Activated CD8-positive, alpha-beta memory T cell treated with anti-CD3 and anti-CD28 coated beads for 48 hours (primary cell): ENCODE measurements at places on chromosomes 16 and 17.

DNA sequence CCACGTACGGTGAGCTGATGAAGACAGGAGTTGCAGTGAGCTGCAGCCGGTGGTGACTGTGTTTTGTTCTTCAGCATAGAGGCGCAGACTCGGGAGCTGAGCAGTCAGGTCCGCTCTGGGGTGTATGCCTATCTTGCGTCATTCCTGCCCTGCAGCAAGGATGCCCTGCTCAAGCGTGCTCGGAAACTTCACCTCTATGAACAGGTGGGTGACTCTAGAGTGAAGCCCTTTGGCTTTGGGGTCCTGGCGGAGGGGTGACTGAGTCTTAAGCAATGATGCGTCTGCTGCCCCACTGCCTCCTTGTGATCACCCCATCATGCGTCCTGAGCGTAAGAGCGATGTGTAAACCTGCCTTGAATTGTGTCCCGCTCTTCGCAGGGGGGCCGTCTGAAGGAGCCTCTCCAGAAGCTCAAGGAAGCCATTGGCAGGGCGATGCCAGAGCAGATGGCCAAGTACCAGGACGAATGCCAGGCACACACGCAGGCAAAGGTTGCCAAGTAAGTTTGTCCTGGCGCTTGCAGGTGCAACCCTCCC is 22.9 kb downstream of the UBN1 start:
- no peak for DNase-seq

DNA sequence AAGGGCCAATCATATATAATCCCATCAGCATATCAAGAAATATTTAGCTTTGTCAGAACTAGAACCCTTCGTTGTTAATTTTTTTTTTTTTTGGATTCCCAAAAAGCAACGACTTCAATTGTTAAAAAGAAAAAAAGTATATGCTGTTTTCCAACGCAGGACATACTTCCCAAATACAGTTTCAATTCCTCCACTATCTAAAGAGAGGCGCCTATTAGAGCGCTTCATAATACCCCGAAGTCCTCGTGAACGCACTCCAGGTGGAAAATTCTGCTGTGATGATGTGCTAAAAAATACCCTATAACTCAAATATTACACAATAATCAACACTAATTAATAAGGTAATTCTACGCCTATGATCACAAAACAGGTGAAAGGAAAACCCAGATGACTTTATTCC is 20.8 kb downstream of the GNA13 start:
- DNase-seq = no peak

DNA sequence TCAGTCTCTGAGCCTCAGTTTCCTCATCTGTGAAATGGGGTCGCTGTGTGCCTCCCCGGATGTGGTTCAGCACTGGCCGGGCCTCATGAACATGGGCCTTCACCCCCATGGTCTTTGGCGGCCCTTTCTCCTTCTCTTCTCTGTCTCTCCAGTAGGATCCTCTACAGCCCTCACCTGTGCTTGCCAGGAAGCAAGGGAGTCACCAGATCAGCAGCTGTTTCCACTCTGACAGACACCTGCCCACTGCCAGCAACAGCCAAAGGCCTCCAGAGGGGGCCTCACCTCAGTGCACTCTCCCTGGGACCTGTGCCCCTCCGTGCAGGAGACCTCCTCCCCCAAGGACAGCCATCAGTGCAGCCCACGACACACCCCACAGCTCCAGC is 89.4 kb downstream of the C16orf78 start:
- no peak for DNase-seq

GRCh38 chr17:29837531-29837930 is 92.5 kb downstream of the SSH2 start:
- DNase-seq = no peak

GRCh38 chr17:8922451-8922850 is 43.1 kb downstream of the PIK3R5 start:
- no peak for DNase-seq

DNA sequence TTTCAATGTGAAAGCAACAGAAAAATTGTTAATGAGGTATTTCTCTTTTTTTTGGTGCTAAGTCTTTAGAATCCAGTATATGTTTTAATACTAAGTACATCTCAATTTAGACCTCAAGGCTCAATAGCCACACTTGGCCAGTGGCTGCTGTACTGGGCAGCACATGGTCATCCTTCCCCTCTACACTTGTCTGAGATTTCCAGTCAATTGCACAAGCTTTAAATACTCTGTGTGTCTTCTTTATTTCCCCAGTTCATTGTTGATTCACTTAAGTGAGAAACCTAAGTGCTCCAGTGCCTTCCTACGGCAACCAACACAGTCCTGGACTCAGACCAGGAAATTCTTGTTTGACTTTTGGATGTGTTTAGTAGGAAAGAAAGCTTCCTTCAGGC is 62.2 kb downstream of the TNRC6C start:
- DNase-seq = no peak

DNA sequence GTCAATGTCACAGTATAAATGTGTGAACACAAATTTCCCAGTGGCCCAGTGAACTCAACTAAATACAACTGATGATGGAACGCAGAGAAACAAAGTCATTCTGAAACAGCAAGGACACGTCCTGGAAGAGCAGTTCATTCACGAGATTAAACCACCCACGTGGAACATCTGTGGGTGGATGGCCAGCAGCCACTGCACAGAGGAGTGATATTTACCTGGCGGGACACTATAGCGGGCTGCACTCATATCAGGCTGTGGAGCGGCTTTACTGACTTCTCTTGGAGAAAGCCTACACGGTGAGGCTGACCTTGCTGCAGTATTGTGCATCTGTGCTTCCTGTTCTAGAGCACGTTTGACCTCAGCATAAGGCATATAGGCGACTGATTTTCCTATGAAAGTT is 87.3 kb downstream of the TTC19 start:
- DNase-seq = no peak

GRCh38 chr17:7132511-7133094 is 18.0 kb upstream of the ASGR2 start:
- no peak for DNase-seq

DNA sequence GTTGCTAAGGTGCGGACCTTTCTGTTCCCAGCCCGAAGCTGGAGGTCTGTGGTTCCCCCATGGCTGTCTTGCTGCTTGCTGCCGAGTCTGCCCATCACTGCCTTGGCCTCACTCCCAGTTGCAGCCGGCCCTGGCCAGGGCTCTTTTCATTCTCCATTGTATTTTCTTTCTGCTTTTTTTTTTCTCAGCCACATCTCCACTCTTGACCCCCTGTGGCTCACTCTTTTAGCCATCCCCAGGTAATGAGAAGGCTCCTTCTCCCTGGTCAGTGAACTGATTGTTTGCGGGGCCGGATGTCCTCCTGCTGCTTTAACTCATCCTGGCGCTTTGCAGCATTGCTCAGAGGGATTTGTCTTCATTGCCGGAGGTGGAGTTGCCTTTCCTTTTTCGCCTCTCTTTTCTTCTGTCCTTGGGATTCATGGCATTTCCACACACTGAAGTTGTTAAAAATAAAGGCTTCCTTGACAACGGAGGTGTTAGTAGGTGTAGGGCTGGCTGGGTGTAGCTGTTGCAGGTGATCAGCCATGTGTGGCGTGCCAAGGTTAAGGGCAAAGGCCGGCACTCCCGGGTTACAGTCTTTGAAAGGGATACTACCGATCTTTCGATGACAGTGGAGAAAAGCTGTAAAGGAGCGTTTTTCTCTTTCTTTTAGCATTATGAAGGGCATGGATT is 34.1 kb downstream of the MAP2K6 start:
- DNase-seq = no peak

- DNase-seq = no peak
Observed at GRCh38 chr17:9977180-9977575, 72.1 kb upstream of the RCVRN start.

GRCh38 chr16:61871837-61872777 is 164.1 kb downstream of the CDH8 start:
- DNase-seq = no peak

- no peak for DNase-seq
Observed at GRCh38 chr17:8488491-8488890, 52.8 kb downstream of the NDEL1 start.

DNA sequence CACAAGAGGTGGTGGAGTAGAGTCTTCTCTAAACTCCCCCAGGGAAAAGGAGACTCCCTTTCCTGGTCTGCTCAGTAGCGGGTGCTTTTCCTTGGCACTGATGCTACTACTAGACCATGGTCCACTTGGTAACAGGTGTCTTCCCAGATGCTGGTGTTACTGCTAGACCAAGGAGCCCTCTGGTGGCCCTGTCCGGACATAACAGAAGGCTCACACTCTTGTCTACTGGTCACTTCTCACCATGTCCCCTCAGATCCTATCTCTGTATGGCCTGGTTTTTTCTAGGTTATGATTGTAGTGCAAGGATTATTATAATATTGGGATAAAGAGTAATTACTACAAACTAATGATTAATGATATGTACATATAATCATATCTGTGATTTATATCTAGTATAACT is 49.7 kb upstream of the ARL4D start:
- DNase-seq = no peak

GRCh38 chr17:59401725-59402124 is 70.3 kb downstream of the YPEL2 start:
- DNase-seq = no peak

GRCh38 chr17:78144147-78144719 is 2.0 kb upstream of the C17orf99 start:
- DNase-seq = no peak

- DNase-seq = no peak
Observed at GRCh38 chr17:73103641-73104335, 11.3 kb upstream of the SLC39A11 start.

- no peak for DNase-seq
Observed at GRCh38 chr16:66212428-66212827, 154.1 kb upstream of the CDH5 start.

GRCh38 chr17:29069526-29070041 is 26.6 kb downstream of the PIPOX start:
- no peak for DNase-seq

- DNase-seq = no peak
Observed at GRCh38 chr16:88747588-88748301, 37.3 kb downstream of the PIEZO1 start.

DNA sequence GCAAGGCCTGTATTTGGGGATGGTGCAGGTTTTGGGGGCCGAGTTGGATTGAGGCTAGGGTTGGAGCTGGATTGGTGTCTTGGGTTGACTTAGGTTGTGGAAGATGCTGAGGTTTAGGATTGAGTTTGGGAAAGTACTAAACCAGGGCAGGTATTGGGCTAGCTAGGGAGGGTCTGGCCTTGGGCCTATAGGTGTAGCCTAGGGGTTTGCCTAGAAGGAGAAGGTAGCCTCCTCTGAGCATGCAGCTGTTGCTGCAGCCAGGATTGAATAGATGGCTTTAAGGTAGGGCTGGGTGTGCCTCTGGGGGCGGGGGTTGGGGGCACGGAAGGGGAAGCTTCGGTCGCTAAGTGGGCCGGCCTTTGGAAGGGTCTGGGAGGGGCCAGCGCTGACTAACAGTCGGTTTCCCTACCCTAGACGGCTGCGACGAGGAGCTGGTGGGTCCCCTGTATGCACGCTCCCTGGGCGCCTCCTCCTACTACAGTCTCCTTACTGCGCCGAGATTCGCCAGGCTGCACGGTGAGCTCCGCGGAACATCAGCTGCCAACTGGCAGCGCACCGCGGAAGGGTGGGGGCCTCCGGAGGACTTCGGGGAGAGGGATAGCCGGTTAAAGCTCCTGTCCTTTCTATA is 1.2 kb downstream of the CNTNAP1 start:
- DNase-seq = no peak

GRCh38 chr16:23051587-23051986 is 97.7 kb downstream of the USP31 start:
- no peak for DNase-seq

DNA sequence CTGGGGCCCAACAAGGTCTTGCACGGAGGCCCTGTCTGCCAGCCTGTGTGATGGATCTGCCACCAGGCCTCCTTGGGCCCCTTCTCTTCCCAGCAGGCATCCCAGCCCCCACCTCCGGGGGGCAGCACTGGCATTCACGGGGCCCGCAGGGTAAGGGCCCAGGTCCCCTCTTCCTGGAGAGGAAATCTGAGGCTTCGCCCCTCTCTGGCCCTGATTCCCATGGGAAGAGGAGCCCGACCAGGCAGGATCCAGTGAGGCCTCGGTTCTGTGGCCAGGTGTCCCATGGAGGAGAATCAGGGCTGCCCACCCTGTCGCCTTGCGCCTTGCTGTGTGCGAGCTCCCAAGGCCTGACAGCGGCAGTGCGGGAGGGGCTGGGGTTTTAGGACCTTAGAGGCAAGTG is 48.4 kb downstream of the PDPK1 start:
- no peak for DNase-seq

DNA sequence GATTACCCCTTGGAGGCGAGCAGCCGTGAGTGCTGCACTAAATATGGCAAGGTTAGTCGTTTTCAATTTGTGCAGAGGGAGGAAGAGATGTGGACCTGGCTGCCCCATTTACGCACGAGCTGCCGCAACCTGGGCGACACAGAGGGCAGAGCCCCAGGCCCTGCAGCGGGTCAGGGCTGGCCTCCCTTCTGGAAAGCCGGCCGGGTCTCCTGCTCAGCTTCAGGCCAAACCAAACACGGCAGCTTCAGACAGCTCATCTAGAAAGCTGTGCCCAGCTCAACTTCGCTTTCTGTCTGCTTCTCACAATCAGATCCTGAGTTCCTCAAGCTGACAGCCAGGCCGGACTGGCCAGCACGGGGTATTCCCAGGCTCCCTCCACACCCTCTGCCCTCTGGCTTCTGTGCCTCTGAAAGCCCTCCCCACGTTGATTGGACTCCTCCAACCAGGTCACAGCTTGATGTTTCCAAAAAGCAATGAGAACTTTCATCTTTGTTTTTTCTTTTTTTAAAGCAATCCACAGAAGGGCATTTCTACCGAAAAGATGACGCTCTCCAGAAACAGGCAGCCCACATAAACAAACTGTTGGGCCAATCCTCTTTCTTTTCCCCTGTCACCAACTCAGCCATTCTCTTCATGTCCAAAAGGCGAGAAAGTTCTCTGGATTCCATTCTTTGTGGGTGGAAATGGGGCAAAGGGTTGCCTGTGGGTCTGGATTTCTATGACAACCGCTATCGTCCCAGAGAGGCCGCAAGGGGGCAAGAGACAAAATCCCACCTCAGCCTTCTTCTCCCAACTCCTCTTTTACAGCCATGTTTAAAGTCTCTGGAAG is 189.0 kb downstream of the ZFHX3 start:
- DNase-seq = no peak

- DNase-seq = no peak
Observed at GRCh38 chr16:67975321-67976105, 4.8 kb downstream of the DPEP3 start.

DNA sequence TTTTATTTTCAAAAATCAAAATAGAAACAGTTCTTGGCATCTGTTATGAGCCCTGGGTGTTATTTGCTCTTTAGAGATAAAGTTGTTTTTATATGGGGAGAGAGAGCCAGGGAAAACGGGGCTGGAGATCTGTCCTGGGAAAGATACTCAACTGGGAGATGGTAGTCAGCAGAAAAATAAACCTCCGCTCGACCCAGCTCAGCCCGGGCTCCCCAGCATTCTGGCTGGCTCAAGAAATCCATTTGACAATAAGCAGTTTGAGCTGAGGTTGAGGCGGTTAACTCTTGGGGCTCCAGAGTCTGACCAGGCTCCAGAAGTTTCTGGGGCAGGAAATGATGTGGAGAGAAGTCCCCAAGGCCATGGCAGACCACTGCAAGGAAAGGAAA is 151.9 kb downstream of the IRX5 start:
- no peak for DNase-seq
